ENCODE measurements at places on chromosomes 4 and X. TPM values are rescaled to one million over a fixed set of nuclear protein-coding genes. Genes with fewer than 3 reads are reported as not detected.

Gene VCX2
- not detected for polyA plus RNA-seq

- no peaks in the 10 kb centered on the region for H3K4me1 ChIP-seq
- no peak overlapping the region for H3K4me3 ChIP-seq
- no peaks in the 10 kb centered on the region for H3K36me3 ChIP-seq
- H3K27me3 ChIP-seq = no peaks in the 10 kb centered on the region
Measured at GRCh38 chr4:116357758-116358157, 727.6 kb downstream of the TRAM1L1 start.

Gene DUX4
- not detected for polyA plus RNA-seq

DNA sequence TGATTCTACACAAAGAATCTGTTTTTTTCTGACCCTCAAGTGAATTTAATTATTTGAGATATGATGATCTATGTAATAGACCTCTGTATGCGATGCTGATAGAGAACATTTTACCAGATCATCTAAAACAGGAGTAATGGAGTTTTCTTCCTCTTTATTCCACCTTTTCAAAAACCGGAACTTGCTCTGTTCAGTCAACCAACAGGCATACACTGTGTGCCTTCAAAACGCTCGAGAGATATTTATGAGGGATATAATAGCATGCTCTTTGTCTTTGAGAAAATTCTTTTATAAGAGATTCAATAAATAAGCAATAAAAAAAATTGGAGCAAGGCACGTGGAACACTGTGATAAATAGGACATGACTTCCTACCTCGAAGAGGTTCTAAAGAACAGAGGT lies 2.0 kb downstream of the NYX start:
- no peak for DNase-seq
- no peak overlapping the region for H3K4me3 ChIP-seq
- no peaks in the 10 kb centered on the region for H3K36me3 ChIP-seq
- H3K4me1 ChIP-seq = peaks cover 2% of the 10 kb centered on the region

DNA sequence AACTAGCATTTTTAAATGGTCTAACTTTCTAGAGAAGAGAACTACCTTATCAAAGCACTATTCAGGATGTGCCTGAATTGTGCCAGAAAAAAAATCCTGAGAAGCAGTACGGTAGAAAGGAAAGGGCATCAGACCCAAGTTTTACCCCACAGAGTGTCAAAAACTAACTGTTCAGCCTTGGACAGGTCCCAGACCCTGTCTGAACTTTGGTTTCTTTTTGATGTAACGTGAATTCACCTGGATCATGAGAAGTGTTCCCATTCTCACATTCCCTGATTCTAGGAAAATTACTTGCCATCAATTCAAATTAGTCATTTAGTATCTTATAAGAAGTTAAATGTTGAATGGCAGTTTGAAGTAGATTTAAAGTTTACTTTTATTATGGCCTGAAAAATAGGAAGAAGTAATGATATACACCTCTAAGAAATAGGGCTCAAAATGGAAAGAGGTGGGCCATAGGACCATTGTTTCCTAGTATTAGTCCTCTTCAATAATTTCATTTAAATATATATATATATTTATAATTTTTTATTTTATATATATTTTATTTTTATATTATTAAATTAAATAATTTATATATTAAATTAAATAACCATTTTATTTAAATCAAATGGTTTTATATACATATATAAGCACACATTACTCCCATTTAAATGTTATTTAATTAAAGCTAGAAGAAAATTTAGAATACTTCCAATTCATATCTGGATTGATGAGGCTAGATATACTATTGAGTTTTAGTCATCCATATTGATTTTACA lies 181.9 kb upstream of the PPARGC1A start:
- no peaks in the 10 kb centered on the region for H3K36me3 ChIP-seq
- no peak for DNase-seq
- no peak overlapping the region for H3K27ac ChIP-seq
- no peaks in the 10 kb centered on the region for H3K27me3 ChIP-seq
- H3K4me3 ChIP-seq = no peak overlapping the region

DNA sequence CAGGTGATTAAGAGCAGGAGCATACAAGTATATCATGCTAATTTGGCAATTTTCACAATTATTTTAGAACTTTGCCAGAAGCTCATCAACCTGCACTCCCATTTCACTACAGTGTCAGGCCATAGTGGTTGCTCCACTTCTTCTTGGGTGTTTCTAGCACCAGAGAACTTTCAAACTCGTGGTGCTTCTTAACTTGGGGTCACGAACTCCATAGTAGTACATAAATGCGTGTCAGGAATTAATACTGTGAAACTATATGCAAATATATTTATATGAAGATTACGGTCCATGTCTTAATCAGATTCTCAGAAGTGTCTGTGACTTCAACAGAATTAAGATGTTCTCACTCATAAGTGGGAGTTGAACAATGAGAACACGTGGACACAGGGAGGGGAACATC lies 254.3 kb upstream of the BMP3 start:
- no peaks in the 10 kb centered on the region for H3K36me3 ChIP-seq
- H3K4me1 ChIP-seq = no peaks in the 10 kb centered on the region
- H3K27me3 ChIP-seq = no peaks in the 10 kb centered on the region
- H3K27ac ChIP-seq = no peak overlapping the region
- H3K4me3 ChIP-seq = no peak overlapping the region
- DNase-seq = no peak

- H3K27me3 ChIP-seq = no peaks in the 10 kb centered on the region
- H3K36me3 ChIP-seq = no peaks in the 10 kb centered on the region
- H3K27ac ChIP-seq = peak overlapping the region; percentile 68
- DNase-seq = peak; percentile 78
- peaks cover 4% of the 10 kb centered on the region for H3K4me1 ChIP-seq
Measured at GRCh38 chr4:151227731-151228130, 49.2 kb upstream of the PRSS48 start.

DNA sequence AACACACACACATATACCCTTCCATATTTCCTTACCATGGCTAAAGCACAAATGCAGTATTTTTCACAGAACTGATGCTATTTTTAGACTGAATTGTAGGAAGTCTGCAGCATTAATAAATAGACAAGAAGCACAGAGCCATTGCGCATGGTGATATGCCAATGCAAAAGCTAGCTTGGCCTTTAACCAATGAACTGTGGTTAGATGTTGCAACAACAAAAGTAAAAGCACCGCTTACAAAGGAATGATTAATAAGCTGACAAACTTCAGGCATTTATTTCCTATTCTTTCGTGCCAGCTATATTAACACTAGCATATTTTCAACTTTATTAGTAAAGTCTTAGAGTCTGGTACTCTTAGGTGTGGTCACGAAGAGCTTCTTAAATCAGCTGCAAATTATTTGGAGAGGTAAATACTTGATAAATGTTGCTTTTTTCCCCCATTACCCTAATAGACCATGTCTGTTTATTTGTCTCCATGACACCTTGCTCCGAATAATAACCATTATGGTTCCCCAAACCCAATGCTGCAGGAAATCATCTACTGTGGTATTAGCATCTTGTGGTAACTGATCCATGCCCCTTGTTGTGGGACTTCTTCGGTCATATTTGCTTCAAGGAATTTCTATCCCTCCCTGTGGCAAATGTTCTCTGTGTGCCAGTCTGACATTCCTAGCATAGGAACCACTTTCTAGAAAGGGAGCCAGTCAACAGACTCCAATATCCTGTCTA lies 306.1 kb upstream of the TAPT1 start:
- no peak overlapping the region for H3K4me3 ChIP-seq
- DNase-seq = peak; percentile 91
- peaks cover 2% of the 10 kb centered on the region for H3K36me3 ChIP-seq
- no peaks in the 10 kb centered on the region for H3K27me3 ChIP-seq

DNA sequence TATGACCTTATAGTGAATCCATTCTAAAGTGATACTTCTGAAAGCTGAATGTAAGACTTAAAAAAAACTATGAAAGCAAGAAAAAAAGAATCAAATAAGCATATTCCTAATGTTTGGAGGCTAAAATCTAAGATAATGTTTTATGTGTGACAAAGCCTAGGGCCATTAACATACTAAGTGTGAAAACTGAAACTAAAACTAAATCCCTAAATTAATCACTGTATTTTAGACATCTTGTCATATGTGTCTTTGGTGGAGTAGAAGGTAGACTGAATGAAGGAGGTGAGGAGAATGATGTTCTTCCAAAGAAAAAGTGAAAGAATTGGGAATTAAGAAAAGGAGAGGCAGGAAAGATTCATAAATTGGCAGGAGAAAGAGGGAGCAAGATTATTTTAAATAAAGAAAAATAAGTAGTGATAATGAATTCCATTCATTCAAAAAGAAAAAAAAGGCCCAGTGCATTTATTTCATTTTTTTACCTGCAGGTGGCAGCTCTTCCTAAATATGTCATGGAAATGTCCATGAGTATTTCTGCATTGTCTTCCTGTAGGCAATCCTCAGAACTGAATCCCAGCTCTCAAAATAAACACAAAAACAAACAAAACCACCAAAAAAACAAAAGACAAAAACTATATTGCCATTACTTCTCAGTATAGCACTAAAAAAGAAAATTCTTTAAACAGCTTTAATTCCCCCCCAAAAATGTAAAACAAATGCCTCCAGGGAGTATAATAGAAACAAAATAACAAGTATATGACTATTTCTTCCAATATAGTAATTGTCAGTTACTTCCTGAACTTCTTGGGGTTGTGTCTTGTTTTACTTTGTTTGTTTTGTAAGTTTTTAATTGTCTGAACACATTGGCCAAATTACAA lies 17.0 kb upstream of the AP1AR start:
- no peaks in the 10 kb centered on the region for H3K36me3 ChIP-seq
- H3K4me1 ChIP-seq = peaks cover 3% of the 10 kb centered on the region
- peak overlapping the region; percentile 49 for H3K27ac ChIP-seq
- H3K4me3 ChIP-seq = no peak overlapping the region
- no peaks in the 10 kb centered on the region for H3K27me3 ChIP-seq
- DNase-seq = peak; percentile 27

DNA sequence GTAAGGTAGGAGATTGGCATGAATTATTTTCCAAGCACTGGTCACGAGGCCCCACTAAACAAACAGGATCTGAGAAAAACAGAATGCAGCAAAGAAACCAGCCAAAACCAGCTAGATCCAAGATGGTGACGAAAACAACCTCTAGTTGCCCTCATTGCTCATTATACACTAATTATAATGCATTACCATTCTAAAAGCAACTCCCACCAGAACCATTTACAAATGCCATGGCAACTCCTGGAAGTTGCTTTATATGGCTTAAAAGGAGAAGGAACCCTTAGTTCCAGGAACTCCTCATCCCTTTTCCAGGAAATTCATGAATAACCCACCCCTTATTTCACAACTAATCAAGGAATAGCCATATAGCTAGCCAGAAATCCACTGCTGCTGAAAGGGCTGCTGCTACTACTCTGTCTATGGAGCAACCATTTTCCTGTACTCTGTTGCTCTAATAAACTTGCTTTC lies 69.3 kb downstream of the ABCB7 start:
- H3K27me3 ChIP-seq = no peaks in the 10 kb centered on the region
- no peak for DNase-seq
- no peaks in the 10 kb centered on the region for H3K36me3 ChIP-seq
- no peak overlapping the region for H3K4me3 ChIP-seq
- H3K27ac ChIP-seq = no peak overlapping the region

DNA sequence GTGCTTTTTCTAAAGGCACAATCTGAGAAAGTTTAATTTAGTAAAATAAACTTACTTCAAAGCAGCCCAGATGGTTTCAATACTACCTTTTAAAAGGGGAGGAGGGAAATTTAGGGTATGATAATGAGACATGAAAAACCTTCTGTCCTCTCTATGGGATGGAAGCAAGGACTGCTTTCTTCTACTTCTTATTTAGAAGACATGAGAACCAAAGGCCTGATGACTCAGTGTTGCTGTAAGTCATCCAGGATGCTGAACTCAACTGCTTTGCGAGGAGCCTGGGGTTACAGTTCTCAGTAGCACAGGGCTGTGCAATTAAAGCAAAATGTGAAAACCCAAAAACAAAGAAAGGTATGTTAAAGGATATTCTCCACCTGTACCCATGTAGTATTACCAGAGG lies 140.8 kb upstream of the EDNRA start:
- peaks cover 4% of the 10 kb centered on the region for H3K4me1 ChIP-seq
- peak; percentile 89 for DNase-seq
- no peaks in the 10 kb centered on the region for H3K27me3 ChIP-seq
- no peak overlapping the region for H3K4me3 ChIP-seq

DNA sequence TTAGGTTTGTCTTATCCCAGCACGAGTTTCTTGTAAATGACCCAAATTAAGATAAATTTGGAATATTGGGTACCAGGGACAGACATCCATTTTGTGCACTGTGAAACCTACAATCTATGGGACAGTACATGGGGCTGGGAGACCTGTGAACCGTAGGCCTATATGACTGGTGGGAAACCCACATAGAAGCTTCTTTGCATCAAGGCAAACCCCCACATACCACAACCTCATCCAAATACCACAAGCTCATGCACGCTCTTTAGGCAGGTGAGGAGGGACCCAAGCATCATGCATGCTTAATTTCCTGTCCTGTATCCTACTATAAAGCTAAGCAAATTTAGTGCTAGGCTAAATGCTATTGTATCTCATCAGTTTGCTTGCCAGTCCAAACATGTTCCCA lies 47.8 kb downstream of the NIPAL1 start:
- DNase-seq = no peak
- H3K4me3 ChIP-seq = no peak overlapping the region
- H3K36me3 ChIP-seq = no peaks in the 10 kb centered on the region
- H3K27ac ChIP-seq = no peak overlapping the region
- H3K27me3 ChIP-seq = no peaks in the 10 kb centered on the region

DNA sequence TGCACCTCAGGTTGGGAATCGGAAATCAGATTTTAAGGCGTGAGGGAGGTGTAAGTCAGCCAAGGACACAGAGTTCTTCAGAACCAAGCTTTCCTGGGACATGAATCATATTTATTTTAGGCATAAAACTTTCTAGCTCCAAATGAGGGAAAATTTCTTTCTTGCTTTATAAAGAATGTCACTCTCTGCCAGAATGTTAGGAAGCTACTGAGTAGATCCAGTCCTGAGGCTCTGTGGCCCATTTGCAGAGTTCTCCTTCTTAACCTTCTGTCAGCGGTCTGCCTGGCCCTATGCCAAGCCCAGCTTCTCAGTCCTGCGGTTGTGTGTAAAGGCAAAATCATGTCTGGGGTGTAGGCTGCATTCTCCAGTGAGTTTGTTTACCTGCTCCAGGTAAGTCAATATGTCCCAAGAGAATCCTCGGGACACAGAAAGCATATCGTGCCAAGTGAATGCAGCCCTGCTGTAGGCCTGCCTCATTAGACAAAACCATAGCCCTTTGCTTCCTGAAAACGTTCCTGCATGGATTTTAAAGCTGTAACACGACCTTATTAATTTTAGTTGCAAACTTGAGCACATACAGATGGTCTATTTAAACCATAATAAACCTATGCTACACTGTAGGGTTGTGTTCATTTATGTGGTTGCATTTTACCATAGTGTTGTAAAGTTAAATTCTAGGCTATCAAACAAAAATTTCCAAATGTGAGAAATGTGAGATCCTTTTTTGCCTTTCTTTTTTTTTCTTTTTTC lies 29.2 kb upstream of the CCNI start:
- H3K27me3 ChIP-seq = peaks cover 2% of the 10 kb centered on the region
- no peaks in the 10 kb centered on the region for H3K4me1 ChIP-seq
- H3K4me3 ChIP-seq = no peak overlapping the region
- H3K27ac ChIP-seq = no peak overlapping the region
- no peak for DNase-seq
- no peaks in the 10 kb centered on the region for H3K36me3 ChIP-seq

- peak; percentile 27 for DNase-seq
- no peaks in the 10 kb centered on the region for H3K36me3 ChIP-seq
- H3K27ac ChIP-seq = no peak overlapping the region
- peaks cover 4% of the 10 kb centered on the region for H3K4me1 ChIP-seq
- H3K27me3 ChIP-seq = 0 out of 2 replicates have a peak, but pooled peaks cover 1% of the 10 kb centered on the region
Measured at GRCh38 chr4:82499738-82500434, 61.9 kb downstream of the TMEM150C start.

GRCh38 chrX:150506486-150506885 lies 61.9 kb upstream of the MTM1 start:
- DNase-seq = no peak
- H3K27me3 ChIP-seq = no peaks in the 10 kb centered on the region
- H3K4me3 ChIP-seq = no peak overlapping the region
- peaks cover 6% of the 10 kb centered on the region for H3K4me1 ChIP-seq
- H3K36me3 ChIP-seq = peaks cover 3% of the 10 kb centered on the region
- H3K27ac ChIP-seq = no peak overlapping the region

Gene RIBC1
- polyA plus RNA-seq = 0.31 TPM

Data from IMR-90 (cell line).